Aorta (tissue), 5 donors: ENCODE measurements at places on chromosomes 6 and 20.

- no peak for DNase-seq
These were observed 242.6 kb downstream of the DOK5 start for GRCh38 chr20:54717983-54718382.

DNA sequence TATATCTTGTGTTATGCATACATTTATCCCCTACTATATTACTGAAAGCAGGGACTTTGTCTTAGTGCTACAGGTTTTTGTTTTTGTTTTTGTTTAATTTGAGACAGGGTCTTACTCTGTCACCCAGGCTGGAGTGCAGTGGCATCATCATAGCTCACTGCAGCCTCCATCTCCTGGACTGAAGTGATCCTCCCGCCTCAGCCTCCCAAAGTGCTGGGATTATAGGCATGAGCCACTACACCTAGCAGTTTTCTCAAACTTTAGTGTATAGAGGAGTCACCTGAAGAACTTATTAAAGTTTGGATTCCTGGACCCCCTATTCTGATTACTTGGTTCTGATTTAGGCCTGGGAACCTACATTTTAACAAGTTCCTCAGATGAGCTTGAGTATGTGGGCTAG, 51.9 kb downstream of the CBFA2T2 start:
- DNase-seq: no peak

GRCh38 chr6:166952567-166953486, 3.5 kb downstream of the RNASET2 start:
- DNase-seq: no peak

GRCh38 chr20:63212792-63213191, 3.1 kb downstream of the YTHDF1 start:
- DNase-seq: no peak

GRCh38 chr6:166025149-166025898, 142.3 kb downstream of the TBXT start:
- no peak for DNase-seq

DNA sequence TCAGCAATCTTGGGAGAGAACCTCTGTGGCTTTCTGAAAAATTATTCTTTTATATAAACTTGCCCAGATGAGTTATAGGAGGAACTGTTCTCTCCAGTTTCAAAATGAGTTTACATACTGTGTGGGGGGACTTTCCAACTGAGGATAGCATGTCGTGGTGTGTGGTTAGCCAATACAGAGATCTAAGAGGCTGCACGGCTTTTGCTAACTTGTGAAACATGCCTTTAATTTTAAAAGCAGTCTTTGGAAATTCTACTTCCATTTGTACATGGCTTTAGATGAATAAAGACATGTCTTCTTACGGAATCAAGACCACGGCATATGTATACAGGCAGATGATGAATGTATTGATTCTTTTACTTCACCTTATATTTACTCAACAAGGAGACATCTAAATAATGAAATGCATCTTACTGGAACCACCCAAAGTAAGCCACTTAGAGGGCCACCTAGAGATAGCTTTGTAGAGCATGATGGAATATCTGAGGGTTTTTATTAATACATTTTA, 39.8 kb downstream of the HIVEP1 start:
- no peak for DNase-seq

DNA sequence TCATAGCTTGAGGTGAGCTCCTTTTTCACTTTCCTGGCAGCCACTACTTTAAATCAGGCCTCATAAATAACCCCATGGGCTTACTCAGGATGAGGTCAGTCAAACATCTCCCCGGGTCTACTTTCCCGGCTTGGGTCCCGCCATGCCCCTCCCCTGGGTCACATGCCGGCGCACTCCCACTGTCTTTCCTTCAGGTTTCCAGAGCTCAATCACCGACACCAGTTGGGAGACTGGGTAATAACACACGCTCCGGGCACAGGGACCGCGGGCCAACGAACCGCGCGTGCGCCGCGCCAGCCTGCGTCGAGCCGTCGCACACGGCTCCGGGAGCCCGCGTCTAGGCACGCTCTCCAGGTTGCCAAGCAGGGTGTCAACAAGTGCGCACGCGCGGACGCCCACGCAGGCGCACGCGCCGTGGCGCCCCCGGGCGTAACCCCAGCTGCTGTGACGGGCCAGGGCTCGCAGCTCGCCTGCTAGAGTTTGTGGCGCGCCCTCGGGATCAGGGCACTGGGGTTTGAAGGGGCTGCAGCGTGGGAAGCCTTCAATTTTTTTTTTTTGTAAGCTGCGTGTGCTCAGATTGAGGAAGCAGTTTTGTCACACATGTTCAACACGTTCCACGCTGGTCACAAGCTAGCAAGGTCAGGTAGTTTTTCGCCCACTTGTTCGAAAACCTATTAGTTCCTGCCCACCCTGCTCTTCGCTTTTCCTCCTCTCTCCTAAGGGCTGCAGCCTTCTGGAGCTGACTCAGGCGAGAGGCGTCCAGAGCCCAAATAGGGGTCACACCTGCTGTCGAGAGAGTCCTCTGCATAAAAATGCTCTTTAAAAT, 31.8 kb downstream of the TFAP2B start:
- no peak for DNase-seq

DNA sequence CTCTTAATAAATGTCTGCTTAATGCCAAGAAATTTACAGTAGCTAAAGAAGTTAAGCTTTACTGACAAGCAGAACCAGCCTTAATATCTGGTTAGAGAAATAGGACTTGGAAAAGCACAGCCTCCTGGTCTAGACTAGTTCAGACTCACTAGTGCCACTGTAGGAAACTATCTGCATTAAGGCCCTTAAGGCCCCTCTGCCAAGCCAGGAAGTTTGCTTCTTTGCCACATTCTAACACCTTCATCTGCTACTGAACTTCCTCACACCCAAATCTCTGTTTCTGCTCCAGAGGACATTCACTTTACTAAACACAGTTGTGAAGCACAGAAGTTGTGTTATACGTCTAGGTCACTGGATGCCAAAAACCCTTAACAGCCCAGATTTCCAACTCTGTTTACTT, 302.8 kb downstream of the BTBD9 start:
- no peak for DNase-seq

GRCh38 chr6:166418691-166419143, 36.0 kb upstream of the MPC1 start:
- no peak for DNase-seq

GRCh38 chr6:16840725-16841124, 79.5 kb upstream of the ATXN1 start:
- DNase-seq: no peak
